Activated CD4-positive, alpha-beta T cell treated with anti-CD3 and anti-CD28 coated beads for 36 hours (primary cell): ENCODE measurements at places on chromosomes 3 and 15. TPM values are rescaled to one million over a fixed set of nuclear protein-coding genes. Genes with fewer than 3 reads are reported as not detected.

- no peak for DNase-seq
Observed at GRCh38 chr15:101646672-101647071, 5.5 kb downstream of the TM2D3 start.

The USP4 gene
- total RNA-seq = 69.3 TPM

The SEMA7A gene
- total RNA-seq = 57.3 TPM

- DNase-seq = no peak
Observed at GRCh38 chr3:193774272-193774915, 181.4 kb downstream of the OPA1 start.

The SMAD6 gene
- 0.23 TPM for total RNA-seq

GRCh38 chr15:64045101-64045435 is 1.2 kb downstream of the DAPK2 start:
- DNase-seq = no peak

The TBL1XR1 gene
- total RNA-seq = 164 TPM

DNA sequence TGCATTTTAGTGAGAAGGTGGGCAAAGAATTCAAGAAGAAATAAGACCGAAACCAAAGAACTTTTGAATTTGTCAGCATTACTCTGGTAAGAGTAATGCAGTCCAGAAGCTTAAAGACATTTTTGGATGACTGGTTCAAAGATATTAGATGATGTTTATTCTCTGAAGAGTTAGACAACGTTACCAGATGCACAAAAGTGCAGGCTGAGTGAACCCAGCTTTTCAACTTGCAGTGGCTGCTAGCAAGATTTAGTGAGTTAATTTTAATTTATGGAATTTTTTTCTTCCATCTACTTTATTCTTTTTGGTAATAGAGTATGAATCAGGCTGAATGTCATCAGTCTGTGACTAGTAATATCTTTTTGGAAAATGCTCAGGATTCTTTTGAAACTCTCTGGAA is 267.3 kb upstream of the AZI2 start:
- DNase-seq = no peak
